ENCODE measurements at places on chromosomes 3 and 15.

GRCh38 chr3:123343296-123344174 is 105.4 kb downstream of the ADCY5 start:
- no peak for DNase-seq

DNA sequence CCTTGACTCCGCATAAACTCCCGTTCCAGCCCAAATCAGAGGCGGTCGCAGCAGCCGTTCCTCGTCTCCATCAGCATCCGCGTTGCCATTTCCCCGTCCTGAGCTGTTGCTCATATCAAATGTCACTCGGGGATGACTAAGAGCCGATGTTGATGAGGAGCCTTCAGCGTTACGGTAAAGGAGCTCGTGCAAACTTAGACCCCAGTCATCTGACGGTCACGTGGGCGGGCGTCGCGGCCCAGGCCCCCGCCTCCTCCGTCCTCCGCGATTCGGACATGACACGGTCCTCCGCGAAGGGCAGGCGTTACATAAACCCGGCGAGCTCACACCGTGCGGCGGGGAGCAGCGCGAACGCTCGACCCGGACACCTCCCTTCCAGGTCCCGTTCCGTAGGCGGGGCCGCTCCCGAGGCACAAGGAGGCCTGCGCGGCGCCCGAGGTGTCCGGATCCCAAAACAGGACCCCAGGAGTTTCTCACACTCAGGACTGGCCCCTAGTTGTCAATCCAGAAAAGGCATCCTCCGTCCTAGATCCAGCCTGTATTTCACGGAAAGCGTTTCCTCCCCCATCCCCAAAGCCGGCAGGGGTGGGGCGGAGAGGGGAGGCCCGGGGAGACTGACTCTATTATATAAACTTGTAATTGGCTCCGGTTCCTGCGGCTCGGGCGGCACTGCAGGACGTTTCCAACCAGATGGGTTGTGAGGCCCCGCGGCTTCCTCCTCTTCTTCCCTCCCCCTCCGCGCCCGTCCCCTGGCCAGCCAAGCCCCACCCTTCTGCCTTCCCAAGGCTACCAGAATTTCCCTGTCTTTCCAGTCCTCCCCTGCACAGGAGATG is 100.0 kb upstream of the IGF1R start:
- no peak for DNase-seq

GRCh38 chr3:9173445-9173844 is 76.0 kb downstream of the SRGAP3 start:
- DNase-seq = no peak

GRCh38 chr3:47394140-47394870 is 13.5 kb downstream of the PTPN23 start:
- DNase-seq = no peak

- DNase-seq = no peak
These were observed 35.5 kb downstream of the ATP8B4 start for GRCh38 chr15:50083424-50084025.

- DNase-seq = no peak
These were observed 605.8 kb upstream of the NAALADL2 start for GRCh38 chr3:174253196-174253823.

DNA sequence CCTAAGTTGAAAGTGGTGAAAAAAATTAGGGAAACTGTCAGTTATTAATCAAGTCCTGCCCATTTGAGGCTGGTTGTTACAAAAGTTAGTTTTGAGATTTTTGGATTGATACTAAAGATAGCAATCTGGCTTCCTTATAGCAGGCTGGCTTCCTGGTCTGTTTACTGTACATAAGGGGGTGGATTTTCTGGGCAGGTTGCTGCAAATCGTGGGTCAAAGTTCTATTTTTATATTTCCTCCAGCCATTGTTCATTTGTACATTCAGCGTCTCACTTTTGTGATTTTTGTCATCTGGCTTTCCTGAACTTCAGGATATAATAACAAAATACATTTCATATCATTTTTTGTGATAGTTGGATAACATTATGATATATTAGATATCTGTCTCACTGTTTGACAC is 49.5 kb downstream of the CLDN1 start:
- DNase-seq = no peak

DNA sequence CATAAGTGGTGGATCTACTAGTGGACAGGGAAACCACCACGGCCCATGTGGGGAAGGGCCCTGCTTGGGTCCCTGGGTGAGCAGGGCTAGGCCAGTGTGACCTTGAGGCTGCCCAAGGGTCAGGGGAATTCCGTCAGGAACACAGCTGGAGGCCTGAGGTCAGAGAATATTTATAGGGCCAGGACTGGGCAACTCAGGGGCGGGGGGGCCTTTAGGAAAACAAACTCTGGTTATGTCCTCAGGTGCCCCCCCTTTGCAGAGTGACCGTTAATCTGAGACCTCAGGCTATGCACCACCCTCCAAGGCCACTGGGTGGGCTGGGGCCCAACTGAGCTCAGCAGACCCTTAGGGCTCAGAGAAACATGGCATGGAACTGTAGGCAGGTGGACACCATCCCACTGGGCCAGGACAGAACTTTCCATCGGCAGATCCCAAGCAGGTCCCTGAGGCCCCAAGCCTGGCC is 2.5 kb downstream of the TWF2 start:
- no peak for DNase-seq

DNA sequence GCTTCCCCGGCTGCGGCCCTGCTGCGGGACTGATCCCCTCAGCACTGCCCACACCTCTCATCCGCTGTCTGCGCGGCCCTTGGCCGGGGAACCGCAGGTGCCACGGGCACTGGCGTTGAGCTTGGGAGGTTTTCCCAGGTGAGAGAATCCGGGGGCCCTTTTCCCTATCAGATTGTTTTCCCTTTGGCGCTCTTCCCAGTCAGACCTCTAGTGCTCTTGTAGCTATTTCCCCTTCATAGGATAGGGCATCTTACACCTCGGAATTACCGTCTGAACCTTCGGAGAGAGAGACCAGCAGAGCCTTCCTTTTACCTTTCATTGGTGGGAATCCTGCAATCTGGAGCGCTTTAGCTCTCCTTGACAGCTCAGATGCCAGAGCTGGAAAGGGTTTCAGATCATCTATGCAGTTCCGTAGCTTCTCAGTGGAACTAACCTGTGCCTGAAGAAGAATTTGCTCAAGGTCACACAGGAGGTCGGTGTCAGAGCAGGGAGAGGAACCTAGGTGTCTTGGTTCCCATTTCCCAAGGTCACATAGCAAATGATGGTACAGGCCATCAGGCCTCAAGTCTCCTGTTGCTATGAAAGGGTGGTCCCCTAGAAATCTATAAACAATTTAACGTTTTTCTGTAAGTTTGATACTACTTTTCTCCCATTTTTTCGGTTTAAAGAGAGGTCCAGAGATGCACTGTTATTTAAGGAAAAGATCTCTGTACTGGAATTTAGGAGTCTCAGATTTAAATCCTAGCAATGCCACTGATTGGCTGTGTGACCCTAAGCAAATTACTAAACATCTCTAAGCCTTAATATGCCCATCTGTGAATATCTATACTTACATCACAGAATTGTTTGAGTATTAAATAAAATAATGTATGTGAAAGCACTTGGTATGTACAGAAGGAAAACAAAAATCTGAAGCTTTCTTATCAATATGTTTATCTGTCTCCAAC is 916 bp downstream of the IDH3A start:
- no peak for DNase-seq

GRCh38 chr3:78822726-78823125 is 945.1 kb downstream of the ROBO1 start:
- no peak for DNase-seq

DNA sequence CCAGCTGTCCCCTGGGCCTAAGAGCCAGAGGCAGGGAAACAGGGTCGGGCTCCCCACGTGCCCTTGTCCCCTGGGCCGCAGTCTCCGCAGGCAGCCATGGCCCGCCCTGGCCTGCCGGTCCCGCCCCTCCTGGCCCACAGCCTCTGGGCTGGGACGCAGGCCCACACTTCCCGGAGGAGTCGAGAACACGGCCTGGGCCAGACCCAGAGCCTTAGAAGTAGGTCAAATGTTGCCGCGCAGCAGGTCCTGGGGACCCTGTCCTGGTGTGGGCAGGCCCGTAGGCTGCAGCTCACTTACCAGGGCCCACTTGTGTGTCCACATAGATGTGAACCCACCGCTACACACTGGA is 4.3 kb upstream of the MYL3 start:
- DNase-seq = no peak

DNA sequence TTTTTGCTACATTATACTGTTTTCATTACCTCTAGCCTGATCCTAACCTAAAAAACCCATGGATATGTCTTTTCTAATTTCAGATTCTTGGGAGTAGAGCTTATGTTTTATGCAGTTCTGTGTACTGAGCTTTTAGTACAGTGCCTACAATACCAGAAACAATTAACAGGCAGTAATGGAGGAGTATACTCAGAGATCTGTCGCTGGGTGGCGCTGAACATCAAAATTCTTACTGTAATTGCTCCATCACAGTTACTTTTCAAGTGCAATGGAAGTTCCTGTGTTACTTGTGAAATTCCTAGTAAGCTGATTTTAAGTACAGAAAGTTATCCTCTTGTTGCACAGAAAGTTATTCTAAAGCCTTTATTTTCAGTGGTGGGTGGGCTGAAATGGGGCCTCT is 66.9 kb downstream of the RNF13 start:
- no peak for DNase-seq

- no peak for DNase-seq
These were observed 408.9 kb upstream of the THBS1 start for GRCh38 chr15:39171944-39172368.

DNA sequence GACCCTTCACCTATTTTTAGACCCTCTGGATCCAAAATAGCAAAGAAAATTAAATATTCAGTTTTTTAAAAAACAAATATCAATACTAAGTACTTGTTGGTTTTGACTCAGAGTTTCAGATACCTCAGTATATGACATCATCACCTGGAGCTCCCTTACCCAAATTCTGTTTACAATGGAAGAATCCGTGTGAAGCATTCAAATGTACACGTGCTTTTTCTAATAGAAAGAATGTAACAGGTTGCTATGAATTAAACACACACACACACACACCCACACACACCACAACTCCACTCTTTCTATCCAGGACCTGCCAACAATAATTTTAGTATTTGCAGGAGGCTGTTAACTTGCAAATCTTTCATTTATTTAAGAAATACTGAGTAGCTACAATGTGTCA is 221.8 kb downstream of the THRB start:
- no peak for DNase-seq

DNA sequence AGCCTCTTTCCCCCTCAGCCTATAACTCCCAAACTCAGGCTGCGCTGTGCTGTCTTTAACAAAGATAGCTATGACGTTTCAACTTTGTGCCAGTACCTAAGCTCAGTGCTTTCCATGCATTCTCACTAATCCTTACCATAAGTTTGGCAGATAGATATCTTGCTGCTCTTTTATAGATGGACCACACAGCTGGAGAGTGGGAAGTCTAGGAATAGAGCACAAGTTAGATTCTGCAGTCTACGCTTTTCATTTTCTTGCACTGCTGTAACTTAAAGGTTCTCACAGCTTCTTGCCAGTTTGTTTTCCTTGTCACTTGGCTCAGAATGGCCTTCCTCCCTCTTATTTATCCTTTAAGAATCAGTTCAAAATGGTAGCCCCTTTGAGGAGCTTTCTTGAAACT is 468.8 kb downstream of the CNTN4 start:
- DNase-seq = no peak

DNA sequence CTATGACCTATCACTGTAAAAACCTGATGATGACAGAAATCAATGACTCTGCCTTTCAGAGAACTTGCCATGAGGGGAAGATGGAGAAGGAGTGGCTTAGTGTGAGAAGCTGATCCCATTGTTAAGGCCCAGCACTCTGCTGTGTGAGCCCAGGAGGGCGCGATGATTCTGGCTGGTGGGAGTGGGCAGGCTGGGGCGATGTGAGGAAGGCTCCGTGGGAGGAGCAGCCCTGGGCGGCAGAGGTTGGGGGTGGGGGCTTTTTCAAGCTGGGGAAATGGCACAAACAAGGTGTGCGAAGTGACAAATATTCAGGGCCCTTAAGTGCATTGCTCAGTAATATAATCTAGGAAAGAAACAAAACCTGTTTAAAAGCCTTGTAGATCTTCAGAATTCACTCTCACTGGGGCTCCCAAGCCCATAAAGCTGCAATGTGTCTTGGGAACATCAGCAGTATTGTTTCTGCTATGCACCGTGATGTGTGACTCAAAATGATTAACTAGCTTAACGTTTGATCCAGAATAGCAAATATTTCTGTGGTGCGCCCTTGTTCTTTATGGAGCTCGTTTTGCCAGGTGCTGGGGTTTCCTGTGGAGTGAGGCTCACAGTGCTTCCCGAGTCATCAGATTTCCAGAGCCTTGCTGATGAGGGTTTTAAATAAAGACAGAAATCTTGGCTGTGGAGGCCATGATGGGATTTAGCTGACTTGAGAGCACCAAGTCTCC is 141.0 kb downstream of the CHDH start:
- peak; percentile 22 for DNase-seq

DNA sequence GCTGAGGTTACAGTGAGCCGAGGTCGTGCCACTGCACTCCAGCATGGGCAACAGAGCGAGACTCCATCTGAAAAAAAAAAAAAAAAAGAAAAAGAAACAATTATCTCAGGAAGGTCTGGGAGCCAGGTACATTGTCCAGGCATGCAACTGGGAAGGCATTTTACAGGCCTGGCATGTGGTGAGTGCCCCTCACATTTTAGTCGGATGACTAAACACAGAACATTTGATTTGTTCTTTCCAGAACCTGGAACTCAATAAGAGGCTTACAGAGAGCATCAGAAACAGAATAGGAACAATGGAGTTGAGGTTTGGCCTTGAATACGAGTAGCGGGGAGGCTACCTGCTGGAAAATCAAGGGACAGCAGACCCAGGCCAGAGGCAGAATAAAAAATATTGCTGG is 33.7 kb upstream of the IGF1R start:
- DNase-seq = no peak

DNA sequence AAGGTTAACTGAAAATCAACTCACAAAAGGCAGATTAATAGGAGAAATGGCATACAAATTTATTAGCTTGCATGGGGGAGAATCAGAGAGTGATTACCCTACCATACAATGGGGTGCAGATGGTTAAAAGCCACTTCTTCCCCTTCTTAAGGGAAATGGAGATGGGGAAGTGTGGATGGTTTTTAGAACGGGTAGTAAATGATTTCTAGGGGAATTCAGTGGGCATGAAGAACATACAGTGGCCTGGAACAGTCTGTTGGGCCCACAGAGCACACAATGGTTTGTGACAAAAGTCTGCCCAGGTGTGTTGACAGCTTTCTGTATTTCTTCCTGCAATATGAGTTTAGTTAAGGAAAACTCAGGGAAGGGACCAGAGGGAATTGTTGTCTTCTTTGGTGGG is 61.0 kb downstream of the C3orf80 start:
- no peak for DNase-seq

Data from vagina (tissue), 2 donors.